ENCODE measurements at places on chromosomes 5 and 9.

GRCh38 chr5:68565427-68565826 lies 349.9 kb downstream of the PIK3R1 start:
- H3K4me1 ChIP-seq = no peaks in the 10 kb centered on the region
- H3K27me3 ChIP-seq = peaks cover 3% of the 10 kb centered on the region
- no peak overlapping the region for H3K4me3 ChIP-seq
- no peak for DNase-seq
- no peak overlapping the region for H3K27ac ChIP-seq
- H3K36me3 ChIP-seq = no peaks in the 10 kb centered on the region

GRCh38 chr5:150000990-150001659 lies 586 bp downstream of the HMGXB3 start:
- peaks cover 8% of the 10 kb centered on the region for H3K27me3 ChIP-seq
- peak overlapping the region; percentile 90 for H3K27ac ChIP-seq
- peaks cover 36% of the 10 kb centered on the region for H3K4me1 ChIP-seq
- peak overlapping the region; percentile 93 for H3K4me3 ChIP-seq
- H3K36me3 ChIP-seq = peaks cover 22% of the 10 kb centered on the region

DNA sequence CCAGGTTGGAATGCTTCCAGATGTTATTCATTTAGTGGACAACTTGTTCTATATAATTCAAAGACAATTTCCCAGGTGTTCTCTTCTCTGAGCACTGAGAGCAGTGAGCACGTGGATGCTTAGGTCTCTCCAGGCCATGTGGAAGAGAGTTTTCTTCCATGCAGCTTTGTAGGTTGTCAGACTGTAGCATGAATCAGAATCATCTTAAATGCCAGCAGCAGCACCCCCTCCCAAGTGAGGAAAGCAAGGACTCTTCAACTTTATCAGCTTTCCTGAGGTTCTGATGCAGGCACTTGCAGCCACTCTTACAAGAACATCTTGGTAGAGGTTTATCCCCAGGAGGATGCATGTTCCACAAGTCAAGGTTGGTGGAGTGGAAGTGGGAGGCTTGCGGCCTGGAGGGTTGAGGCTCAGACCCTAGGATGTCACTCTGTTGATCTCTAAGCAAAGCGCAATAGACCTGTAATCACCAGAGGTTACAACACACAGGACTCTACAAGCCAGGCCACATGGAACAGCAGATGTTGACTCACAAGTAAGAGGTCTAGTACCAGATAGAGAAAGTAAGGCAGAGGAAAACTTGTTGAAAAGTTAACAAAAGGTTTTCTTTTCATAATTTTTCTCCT lies 47.7 kb downstream of the UGCG start:
- no peaks in the 10 kb centered on the region for H3K36me3 ChIP-seq
- no peak overlapping the region for H3K4me3 ChIP-seq
- no peak overlapping the region for H3K27ac ChIP-seq

- H3K27ac ChIP-seq = no peak overlapping the region
- no peak for DNase-seq
- peaks cover 18% of the 10 kb centered on the region for H3K4me1 ChIP-seq
- peaks cover 1% of the 10 kb centered on the region for H3K27me3 ChIP-seq
- H3K4me3 ChIP-seq = no peak overlapping the region
These were observed 42.2 kb upstream of the FSD1L start for GRCh38 chr9:105405514-105406131.

DNA sequence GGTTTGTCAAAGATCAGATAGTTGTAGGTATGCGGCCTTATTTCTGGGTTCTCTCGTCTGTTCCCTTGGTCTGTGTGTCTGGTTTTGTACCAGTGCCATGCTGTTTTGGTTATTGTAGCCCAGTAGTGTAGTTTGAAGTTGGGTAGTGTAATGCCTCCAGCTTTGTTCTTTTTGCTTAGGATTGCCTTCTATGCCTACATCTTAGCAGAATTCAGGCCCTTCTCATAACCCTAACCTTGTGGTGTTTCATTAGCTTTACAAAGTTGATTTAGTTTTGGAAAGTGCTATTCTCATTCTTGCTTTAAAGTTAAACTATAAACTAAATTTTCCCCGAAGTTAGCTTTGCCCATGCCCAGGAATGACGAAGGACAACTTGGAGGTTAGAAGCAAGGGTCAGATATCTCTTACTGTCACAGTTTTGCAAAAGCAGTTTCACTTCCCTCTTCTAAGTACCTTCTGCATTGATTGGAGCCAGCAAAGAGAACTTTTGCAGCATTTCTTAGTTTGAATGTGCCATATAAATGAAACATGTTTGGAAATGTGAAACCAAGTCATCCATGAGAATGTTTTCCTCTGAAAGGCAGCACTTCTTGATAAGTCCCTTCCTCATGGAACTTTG lies 274.3 kb upstream of the DMRT1 start:
- no peak overlapping the region for H3K27ac ChIP-seq
- no peak overlapping the region for H3K4me3 ChIP-seq
- no peaks in the 10 kb centered on the region for H3K4me1 ChIP-seq
- DNase-seq = no peak

DNA sequence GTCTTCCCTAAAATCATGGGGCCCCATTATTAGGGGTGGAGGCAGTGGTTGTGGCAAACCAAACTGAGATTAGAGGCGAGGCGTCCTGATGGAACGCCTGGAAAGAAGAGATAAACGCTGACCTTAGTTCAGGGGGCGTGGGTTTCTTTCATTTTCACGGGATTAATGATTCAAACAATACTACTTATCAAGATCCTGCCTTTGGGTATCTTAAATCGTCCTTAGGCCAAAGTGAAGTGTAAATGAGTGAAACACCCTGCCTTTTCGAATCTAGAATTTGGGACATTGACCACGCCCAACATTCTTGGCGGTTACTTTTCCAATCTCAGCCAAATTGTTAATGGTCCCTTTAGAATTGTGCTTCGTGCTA lies 1.0 kb upstream of the UBTD2 start:
- H3K27ac ChIP-seq = peak overlapping the region; percentile 72
- no peaks in the 10 kb centered on the region for H3K36me3 ChIP-seq

DNA sequence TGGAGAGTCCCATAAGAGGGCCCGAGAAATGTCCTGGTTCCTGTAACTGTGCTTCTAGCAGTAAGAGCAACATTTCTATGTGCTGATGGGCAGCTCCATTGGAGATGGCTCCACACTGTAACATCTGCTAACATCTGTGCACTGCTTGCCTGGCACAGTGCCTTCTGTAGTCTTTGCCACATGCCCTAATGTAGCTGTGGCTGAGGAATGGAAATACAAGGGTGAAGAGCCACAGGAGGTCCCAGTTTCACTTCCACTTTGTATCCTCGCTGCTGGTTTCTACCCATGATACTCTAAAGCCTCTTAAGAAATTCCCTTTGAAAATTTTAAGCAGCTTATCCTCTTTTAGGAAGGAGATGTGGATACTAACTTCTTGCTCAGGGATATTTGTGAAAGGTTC lies 97.4 kb downstream of the HOMER1 start:
- peaks cover 2% of the 10 kb centered on the region for H3K4me1 ChIP-seq
- no peak overlapping the region for H3K27ac ChIP-seq
- no peak for DNase-seq
- H3K27me3 ChIP-seq = peaks cover 5% of the 10 kb centered on the region

DNA sequence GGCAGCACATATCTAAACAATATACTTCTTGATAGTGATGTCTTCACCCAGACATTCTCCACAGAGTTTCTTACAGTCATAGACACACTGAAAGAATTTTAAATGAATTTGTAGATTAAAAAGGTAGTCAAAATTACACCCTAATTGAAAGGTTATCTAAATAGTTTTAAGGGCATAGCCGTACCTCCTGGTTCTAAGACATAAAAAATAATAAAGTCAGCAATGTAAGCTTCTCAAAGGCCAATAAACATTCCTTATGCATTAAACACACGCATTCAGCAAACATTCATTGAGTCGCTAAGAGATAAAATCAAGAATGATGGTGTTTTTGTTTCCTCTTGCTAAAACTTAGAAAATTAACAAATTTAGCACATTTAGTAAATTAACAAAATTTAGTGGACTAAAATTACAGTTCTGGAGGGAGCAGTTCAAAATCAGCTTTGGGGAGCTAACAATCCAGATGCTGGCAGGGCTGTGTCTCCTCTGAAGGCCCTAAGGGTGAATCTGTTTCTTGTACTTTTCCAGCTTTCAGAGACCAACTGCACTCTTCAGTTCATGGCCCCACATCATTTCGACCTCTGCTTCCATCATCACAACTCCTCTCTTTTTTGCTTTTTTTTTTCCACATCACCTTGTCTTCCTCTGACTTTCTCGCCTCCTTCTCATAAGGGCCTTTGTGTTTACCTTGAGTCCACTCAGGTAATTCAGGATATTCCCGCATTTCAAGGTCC lies 516.5 kb downstream of the DNAH5 start:
- H3K27me3 ChIP-seq = peaks cover 3% of the 10 kb centered on the region
- DNase-seq = no peak
- no peak overlapping the region for H3K27ac ChIP-seq
- no peak overlapping the region for H3K4me3 ChIP-seq

GRCh38 chr9:108534741-108535140 lies 321.0 kb downstream of the ACTL7B start:
- H3K36me3 ChIP-seq = no peaks in the 10 kb centered on the region
- no peaks in the 10 kb centered on the region for H3K27me3 ChIP-seq
- H3K4me3 ChIP-seq = no peak overlapping the region
- no peak overlapping the region for H3K27ac ChIP-seq

DNA sequence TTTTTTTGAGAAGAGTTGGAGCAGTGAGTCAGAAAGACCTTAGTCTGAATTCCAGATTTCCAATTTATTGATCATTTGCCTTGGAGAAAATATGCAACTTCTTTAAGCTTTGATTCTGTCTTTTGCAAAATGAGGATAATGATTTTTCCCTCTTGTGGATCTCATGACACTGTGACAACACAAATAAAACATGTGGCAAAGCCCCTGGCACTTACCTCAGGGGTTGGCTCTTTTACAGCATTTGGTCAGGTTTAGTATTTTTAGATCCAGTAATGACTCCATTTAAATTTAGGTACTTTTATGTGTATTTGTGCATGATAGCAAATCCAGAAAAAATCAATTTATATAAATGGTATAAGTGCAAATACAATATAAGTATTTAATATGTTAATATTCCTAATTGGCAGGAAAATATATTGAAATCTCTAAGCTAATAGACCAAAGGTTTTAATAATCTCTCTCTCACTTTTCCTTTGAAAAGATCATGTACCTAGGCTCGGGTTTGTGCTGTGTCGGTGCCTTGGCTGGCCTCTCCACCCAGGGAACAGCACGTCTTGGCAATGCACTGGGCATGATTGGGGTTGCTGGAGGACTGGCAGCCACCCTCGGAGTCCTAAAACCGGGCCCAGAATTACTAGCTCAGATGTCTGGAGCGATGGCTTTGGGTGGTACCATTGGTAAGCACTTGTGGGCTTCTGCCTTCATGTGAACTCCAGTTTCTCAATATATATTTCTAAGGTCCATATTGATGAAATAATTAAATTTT lies 49.7 kb downstream of the NNT start:
- no peaks in the 10 kb centered on the region for H3K36me3 ChIP-seq
- no peak for DNase-seq
- no peak overlapping the region for H3K4me3 ChIP-seq
- no peaks in the 10 kb centered on the region for H3K4me1 ChIP-seq

DNA sequence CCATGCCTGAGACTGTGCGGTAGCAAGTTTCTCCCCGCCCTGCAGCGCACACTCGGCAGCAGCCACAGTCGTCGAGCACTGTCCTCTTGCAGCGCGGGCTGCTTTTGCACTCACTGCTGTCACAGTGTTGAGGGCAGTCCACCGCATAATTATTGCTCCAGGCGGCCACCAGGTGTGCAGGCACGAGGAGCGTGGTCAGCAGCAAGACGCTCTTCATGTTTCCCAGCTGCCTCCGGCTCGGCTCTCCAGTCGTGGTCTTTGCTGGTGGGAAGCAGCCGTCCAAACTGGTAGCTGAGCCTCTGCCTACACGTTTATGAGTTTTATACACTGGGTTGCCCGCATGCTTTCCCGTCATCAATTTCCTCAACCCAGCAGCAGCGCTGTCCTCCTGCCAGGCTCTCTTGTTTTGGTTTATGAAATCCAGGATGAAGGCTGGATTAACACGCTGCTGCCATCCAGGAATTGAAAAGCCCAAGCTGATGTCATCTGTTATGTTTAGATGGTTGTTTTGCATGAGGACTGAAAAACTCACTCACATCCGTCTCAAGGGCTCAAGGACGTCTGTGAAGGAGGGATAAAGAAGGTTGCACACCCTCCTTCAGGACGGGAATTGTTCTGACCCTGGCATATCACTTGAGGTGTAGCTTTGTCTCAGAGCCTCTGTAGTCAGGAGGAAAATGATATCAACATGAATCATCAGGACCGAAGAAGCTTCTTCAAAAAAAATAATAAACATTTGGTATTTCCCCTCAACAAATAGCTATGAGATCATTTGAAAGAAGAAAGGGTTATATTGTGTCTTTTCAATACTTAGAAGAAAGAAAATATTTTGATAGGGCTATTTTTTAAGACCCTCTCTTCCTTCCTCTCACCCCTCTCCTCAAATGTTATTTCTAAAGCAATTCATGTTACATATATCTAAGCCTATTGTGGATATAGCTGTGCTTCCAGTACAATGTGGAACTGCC lies at the start of gene ESM1:
Gene ESM1, minus strand, starts transcription at position 293 of the 968 bp plus-strand sequence. Its CDS starts 76 bp downstream, at position 217.
- peak within 1 kb of the TSS; percentile 10 for H3K4me3 ChIP-seq
- no peak for DNase-seq
- peaks cover 25% of the 10 kb centered on the region for H3K4me1 ChIP-seq
- H3K27ac ChIP-seq = peak within 1 kb of the TSS; percentile 76
- H3K36me3 ChIP-seq = no peaks in the 10 kb centered on the region

DNA sequence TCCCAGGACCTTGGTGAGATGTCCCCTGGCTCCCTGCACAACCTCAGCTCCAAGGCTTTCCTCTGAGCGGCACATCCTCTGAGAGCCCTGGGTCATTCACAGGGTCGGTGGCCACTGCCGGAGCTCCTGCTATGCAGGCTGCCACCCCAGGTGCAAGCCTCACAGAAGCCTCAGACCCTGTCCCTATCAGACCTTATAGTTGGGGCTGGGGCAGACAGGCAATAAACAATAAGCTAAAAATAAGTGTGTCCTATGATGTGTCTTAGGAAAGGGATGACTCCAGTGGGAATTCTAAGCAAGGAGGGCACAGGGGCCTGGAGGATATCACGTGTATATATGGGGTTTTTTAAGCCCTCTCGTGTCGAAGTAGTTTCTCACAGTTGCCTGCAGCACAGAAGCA lies 91.3 kb downstream of the SYK start:
- no peaks in the 10 kb centered on the region for H3K36me3 ChIP-seq
- H3K27me3 ChIP-seq = peaks cover 3% of the 10 kb centered on the region
- H3K4me1 ChIP-seq = peaks cover 42% of the 10 kb centered on the region

GRCh38 chr5:64502196-64502595 lies 3.6 kb upstream of the RGS7BP start:
- peaks cover 9% of the 10 kb centered on the region for H3K27me3 ChIP-seq
- no peak overlapping the region for H3K4me3 ChIP-seq
- no peaks in the 10 kb centered on the region for H3K36me3 ChIP-seq
- no peak for DNase-seq
- H3K27ac ChIP-seq = no peak overlapping the region
- peaks cover 5% of the 10 kb centered on the region for H3K4me1 ChIP-seq

- H3K4me3 ChIP-seq = no peak overlapping the region
- H3K4me1 ChIP-seq = no peaks in the 10 kb centered on the region
- no peak for DNase-seq
- peaks cover 3% of the 10 kb centered on the region for H3K27me3 ChIP-seq
These were observed 433.9 kb downstream of the BNC2 start for GRCh38 chr9:16436545-16436944.

- H3K4me3 ChIP-seq = no peak overlapping the region
- no peak overlapping the region for H3K27ac ChIP-seq
- peaks cover 4% of the 10 kb centered on the region for H3K27me3 ChIP-seq
- H3K4me1 ChIP-seq = peaks cover 7% of the 10 kb centered on the region
- no peaks in the 10 kb centered on the region for H3K36me3 ChIP-seq
These were observed 14.0 kb downstream of the IL33 start for GRCh38 chr9:6229619-6230018.

Measured in endothelial cell (in vitro differentiated cells).